Vagina (tissue), 2 donors: ENCODE measurements at places on chromosomes 4 and X.

GRCh38 chr4:104490770-104491480, 3.8 kb downstream of the CXXC4 start:
- no peak for DNase-seq

- no peak for DNase-seq
Measured at GRCh38 chrX:97538745-97539144, 655.0 kb downstream of the RPA4 start.

- no peak for DNase-seq
Measured at GRCh38 chr4:84497504-84498202, 1.4 kb downstream of the NKX6-1 start.

- peak; percentile 95 for DNase-seq
Measured at GRCh38 chr4:158810487-158811215, 41.8 kb downstream of the FNIP2 start.

GRCh38 chr4:158827543-158827981, 58.7 kb downstream of the FNIP2 start:
- no peak for DNase-seq

DNA sequence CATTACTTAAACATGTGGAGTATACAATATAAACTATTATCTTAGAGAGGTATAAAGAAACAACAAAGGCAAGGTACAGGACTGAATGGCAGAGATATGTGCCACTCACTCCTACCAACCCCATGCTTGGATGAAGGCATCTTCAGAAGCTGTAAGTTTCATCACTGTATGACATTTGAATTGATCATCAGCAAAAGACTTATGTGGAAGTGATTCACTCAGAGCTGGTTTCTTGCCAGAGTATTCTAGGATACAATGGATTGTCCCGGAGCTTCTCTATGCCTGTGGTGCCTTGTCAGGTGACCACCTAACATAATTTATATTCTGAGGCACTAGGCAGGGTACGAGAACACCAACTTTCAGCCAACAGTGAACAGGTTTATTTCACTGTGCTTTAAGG, 392.2 kb downstream of the PPP1R2C start:
- no peak for DNase-seq

GRCh38 chr4:25524663-25525062, 131.0 kb upstream of the SLC34A2 start:
- DNase-seq, result no peak

- no peak for DNase-seq
Measured at GRCh38 chr4:155506745-155507144, 130.0 kb upstream of the MAP9 start.

DNA sequence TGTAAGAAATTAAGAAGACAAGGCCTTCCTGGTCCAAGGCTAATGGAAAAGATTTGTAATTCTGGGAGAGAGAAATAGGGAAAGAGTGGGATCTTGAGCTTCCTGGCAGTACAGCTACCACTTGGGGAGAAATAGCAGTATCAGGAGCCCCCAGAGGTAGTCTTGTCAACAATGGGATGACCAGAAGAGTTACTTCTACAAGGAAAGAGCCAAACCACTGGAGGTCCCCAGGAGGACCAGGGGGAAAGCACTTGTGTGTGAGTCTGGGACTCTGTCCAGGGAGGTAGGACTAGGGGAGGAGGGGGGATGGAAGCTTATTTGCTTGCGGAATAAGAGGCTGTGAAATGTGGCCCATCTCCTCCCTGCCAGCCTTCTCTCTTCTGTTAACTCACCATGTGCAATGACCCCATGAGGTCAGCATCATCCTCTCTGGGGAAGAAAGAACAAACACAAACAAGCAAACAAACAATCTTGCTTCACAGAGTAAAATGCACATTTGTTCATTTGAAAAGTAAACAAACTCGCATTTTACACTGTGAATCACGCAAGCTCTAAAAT, 160.1 kb downstream of the STK32B start:
- no peak for DNase-seq

DNA sequence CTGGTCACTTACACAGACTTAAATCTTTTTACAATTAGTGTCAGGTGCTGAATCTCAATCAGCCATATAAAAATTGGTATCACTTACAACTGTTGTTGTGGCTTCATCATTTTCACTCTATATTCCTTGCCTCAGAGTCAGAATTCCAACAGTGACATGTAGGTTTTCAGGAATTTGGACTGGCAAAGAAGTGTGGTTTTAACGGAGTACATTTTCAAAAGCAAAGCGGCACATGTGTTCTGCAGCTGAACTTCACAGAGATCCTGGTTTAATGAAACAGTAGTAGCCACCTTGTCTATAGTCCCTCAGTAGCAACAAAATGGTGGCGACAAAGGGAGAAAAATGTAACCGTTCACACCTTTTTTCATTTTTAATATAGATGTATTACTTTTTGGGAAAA, 486.6 kb downstream of the FAT4 start:
- DNase-seq, result no peak

- no peak for DNase-seq
Measured at GRCh38 chr4:156036496-156036895, 82.8 kb upstream of the CTSO start.

- no peak for DNase-seq
Measured at GRCh38 chr4:156746111-156746510, 225.5 kb downstream of the PDGFC start.

DNA sequence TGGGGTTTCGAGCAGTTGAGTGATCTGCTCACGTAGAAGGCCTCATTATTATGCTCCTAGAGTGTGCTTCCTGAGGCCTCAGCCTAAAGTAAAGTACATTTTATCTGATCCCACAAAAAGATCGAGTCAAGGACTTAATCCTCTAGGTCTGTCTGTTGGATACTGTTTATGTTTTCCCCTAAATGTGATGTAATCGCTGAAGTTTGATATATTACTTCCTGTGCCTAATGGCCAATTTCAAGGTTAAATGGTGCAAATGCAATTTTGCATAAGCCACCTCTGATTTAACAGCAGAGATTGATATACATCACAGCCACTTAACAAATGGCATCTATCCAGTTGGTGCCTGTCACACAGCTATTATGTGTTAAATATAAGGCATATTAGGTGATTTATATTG, 19.4 kb upstream of the SERTM2 start:
- no peak for DNase-seq

DNA sequence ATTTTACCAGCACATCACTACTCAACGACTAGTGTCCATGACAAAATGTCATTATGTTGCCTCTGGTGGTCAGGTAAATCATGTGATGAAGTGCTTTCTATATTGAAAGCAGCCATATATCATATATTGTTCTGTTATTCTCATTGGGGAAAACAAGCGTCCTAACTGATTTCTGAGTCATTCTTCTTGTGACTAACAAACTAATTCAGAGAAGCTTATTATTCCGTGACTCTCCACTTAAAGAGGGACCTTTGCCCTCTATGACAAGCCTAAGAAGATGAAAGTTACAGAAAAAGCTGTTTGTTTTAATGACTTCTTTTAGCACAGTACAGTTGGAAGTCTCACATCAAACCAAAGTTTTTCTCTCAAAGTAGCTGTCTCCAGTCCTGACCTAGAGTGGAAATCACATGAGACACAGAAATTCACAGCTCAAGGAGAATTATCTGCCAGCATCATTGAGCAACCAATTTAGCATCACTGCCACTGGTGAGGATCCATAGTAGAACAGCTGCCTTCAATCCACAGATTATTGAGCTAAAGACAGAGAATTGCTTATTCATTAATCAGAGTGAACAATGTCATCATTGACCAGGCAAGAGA, 36.4 kb downstream of the ASB9 start:
- DNase-seq, result no peak

- no peak for DNase-seq
Measured at GRCh38 chr4:74118600-74119338, 19.8 kb upstream of the CXCL2 start.

- DNase-seq, result no peak
Measured at GRCh38 chr4:108839333-108839732, 76.5 kb upstream of the ETNPPL start.

- no peak for DNase-seq
Measured at GRCh38 chr4:72666910-72667309, 97.9 kb upstream of the ADAMTS3 start.

DNA sequence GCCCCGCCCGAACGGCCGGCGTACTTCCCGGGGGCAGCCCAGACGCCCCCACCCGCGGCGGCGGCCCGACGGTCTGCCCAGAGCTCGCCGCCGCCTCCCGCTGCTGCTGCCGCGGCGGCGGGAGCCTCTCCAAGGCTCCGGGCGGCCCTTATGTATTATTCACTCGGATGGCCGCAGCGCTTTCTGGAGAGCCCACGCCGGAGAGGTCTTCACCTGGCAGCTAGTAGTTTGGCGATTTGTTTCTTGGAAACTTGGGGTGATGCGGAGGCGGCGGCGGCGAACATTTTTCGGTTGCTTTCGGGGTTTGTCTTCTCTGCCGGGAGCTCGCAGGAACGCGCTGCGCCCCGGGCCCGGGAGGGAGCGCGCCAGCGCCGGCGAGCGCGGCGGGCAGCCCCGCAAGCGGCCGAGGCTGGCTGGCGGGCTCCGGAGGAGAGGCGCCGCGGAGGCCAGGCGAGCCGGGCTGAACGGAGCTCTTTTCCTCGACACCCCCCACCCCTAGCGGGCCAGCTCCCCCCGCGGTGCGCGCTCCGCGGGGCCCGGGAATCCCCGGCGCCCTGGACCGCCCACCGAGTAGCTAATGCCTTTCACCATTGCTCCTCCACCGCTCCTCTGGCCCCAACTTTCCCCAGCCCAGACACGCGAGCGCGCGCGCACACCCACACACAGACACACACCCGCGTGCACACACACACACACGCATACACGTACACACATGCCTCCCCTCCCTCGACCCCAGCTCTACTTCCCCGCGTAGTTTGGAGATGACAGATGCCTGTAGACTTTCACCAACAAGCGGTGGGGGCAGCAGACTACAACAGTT, 113.5 kb downstream of the DHX15 start:
- DNase-seq, result no peak

DNA sequence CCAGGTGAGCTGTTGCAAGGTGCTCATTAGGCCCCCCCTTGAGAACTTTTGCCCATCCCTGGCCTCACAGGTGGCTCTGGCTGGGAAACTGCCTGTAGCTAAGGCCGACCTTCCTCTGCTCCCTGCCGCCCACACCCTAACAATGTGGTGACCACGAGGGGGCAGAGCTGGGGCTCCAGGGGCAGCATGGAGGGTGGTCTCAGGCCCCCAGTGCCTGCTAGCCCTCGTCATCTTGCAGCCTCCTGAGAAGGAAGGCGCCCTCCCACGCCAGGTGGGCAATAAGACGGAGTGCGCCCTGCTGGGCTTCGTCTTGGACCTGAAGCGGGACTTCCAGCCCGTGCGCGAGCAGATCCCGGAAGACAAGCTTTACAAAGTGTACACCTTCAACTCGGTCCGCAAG, 32.4 kb downstream of the ATP2B3 start:
- no peak for DNase-seq

DNA sequence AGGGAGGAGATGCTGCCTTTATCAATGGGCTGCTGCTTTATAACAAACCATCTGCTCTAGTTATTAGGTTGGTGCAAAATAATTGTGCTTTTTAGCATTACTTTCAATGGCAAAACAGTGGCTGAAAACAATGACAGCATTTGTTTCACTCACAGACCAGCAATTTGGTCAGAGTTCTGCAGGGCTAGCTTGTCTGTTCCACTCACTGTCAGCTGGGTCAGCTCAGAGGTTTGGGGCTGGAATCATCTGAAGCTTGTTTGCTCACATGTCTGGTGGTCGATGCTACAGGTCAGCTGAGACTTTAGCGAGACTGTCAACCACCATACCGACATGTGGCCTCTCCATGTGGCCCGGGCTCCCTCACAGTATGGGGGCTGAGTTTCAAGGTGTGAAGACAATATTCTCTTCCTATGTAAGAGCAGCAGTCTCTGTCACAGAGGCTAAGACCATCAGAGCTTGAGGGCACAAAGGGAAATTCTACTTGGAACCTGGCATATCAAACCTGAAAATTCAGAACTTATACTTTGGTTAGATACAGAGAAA, 81.3 kb upstream of the LIMCH1 start:
- no peak for DNase-seq

DNA sequence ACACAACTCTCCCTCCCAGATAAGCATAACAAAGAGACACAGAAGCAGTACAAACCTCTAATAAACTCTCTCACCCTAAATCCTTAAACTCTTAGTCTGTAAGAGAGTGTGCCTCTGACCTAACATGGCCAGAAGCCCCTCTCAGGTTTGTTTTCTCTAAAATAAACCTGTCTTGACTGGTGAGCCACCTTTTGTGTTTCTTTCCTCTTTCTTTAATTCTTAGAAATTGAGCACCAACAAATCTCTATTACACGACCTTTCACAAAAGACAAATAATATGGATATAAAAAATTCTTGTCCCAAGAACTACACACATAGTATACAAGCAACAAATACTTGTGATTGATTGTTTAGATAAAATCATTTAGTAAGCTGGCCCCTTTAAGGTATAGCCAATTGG, 573.7 kb downstream of the EPHA5 start:
- DNase-seq, result no peak

- no peak for DNase-seq
Measured at GRCh38 chrX:43703211-43703791, 47.2 kb downstream of the MAOA start.

DNA sequence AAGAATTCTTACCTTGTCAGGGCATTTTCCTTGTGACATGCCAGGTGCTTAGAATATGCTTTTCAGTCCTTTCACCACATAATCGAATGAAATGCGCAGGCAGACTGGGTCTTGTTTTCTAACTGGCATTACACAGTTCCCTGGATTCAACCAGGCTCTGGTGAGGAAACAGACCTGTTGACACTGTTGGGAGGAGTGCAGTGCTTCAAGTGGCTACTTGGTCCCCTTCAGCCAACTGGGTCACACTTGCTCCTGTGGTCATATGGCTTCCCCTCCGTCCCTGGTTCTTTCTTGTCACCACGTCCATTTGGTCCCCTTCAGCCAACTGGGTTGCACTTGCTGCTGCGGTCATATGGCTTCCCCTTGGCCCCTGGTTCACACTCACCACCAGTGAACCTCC, 9.7 kb downstream of the SMIM20 start:
- no peak for DNase-seq

GRCh38 chr4:183610613-183611012, 48.4 kb downstream of the RWDD4 start:
- no peak for DNase-seq

GRCh38 chrX:150731795-150732194, 38.6 kb downstream of the MTMR1 start:
- DNase-seq, result no peak

GRCh38 chr4:187166886-187167512, 443.3 kb upstream of the FAT1 start:
- DNase-seq, result no peak

GRCh38 chr4:184706453-184706852, 27.4 kb downstream of the CENPU start:
- no peak for DNase-seq

DNA sequence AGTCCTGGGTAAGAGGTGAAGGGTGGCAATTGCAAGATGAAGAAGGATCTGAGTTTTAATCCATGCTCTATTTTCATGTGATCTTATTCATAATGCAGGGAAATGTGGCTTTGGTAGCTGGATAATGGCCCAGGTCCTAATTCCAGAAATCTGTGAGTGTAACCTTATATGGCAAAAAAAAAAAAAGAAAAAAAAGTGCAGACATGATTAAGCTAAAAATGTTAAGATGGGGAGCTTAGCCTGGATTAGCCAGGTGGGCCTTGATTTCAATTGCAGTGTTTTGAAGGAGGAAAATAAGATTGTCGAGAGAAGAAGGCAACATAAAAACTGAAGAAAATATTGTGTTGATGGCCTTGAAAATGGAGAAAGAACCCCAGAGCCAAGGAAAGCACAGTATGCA, 867.7 kb upstream of the HS3ST1 start:
- no peak for DNase-seq
